ENCODE measurements at places on chromosomes 3 and 15.

- DNase-seq: no peak
Observed at GRCh38 chr15:96896766-96897165, 566.3 kb downstream of the NR2F2 start.

GRCh38 chr3:157442729-157443128 lies 6.1 kb downstream of the PTX3 start:
- DNase-seq: peak; percentile 55

GRCh38 chr15:77781151-77781945 lies 148.6 kb upstream of the LINGO1 start:
- no peak for DNase-seq

DNA sequence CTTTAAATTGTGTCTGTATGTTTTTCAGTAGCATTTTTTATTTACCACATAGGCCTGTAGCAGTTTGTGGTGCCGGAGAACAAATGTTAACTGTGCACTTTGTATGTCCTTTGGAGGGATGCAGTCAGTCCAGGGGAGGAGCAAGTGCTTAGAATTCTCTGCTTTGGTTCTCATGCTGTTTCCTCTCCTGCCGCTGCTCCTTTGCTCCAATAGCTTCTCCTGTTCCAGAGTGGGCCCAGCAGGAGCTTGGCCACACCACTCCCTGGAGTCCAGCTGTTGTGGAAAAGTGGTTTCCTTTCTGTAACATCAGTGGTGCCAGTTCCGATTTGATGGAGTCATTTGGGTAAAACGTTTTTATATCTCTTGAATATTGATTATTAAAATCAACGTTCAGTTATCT lies 16.6 kb downstream of the TICRR start:
- no peak for DNase-seq

- peak; percentile 33 for DNase-seq
Observed at GRCh38 chr3:113148284-113148683, 63.1 kb upstream of the BOC start.

GRCh38 chr3:173255555-173255954 lies 114.5 kb upstream of the SPATA16 start:
- DNase-seq: no peak

GRCh38 chr3:64945171-64945729 lies 257.4 kb upstream of the ADAMTS9 start:
- no peak for DNase-seq

DNA sequence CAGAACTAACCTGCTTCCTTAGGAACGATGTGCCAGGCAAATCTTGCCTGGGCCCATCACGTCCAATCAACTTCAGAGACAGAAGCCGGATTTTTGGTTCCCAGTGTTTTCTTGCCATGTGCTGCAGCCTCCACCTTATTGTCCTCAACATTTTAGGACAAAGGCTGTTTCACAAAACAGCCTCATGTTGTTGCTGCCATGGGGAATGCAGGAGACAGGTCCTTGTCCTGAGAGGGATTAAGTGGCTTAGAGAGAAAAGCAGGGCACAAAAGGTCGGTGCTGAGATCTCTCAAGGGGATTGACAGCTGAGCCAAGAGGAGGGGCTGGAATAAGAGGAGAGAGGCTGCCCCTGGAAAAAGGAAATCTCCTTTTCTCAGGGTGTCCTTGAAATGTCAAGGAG lies 11.3 kb upstream of the NMNAT3 start:
- DNase-seq: no peak

DNA sequence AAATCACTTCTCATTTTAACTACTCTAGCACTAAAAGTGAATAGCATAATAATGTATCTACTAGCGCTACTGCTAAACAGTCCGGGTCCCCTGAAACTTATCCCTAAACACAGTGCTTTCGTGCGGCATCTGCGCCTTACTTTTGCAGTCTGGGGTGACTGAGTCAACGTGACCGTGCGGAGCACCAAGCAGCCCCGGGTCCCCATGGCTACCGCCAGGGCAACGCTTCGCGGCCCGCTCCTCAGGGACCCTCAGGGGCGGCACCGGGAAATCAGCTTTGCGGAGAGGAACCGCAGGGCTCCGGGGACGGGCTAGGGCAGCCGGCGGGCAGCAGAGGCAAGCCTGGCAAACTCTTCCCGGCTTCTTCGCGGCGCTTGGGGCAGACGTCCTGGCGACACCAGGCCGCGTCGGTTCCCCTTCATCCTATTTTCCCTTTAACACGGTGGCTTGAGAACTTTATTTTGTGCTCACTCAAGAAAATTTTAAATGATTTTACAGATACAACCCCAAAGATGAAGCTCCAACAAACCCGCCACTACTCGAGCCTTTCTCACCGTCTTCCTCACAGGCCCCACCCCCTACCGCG lies 757 bp upstream of the DIPK2A start:
- DNase-seq: no peak

DNA sequence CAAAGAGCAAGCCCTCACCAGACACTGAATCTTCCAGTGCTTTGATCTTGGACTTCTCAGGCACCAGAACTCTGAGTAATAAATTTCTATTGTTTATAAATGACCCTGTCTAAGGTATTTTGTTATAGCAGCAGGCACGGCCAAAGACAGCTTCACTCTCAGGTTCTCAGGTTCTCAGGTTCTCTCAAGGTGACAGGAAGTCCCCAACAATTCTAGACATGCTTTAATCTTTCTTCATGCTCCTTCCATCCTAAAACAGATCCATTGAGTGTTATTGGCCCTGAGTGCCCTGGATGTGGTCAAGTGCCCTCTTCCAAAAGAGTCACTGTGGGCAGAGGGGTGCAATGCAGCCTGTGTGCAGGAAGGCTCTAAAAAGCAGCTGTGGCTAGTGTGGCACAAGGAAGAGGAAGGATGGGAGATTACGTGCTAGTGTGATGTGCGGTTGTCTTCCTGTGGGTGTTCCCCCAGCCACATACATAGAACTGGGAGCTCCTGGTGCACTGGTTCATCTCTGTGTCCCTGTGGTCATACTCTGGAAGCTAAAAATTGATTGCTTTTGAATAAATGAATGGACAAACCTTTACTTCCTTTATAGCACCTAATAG lies 11.0 kb upstream of the RAB7A start:
- no peak for DNase-seq

DNA sequence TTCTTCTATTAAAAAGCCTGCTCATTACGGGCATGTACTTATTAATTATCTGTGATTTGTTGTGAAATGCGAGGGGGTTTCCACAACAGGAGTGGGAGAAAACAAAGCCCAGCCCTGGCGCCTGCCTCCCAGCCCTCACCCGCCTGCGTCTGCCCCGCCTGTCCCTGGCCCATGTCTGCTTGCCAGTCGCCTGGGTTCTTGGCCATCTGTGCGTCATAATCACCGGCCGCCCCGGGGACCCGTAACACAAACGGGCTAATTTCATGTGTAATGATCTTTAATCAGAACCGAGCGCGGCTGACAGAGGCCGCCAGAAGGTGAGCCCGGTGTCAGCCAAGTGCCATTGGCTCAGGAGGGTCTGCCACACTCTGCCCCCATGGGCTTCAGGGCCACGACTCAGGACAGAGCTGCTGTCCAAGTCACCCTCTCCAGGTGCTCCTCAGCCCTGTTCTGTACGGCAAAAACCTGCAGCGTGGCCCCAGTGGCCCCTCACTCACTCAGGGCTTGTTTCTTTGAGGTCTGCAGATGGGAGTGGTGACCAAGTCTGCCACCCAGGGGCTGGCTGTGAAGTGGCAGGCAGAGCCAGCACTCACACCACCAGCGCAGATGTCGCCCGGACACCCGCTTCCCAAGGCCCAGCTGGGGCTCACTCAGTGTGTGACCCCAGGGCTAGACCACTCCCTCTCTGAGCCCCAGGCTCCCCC lies 28.8 kb upstream of the TMEM115 start:
- DNase-seq: no peak

DNA sequence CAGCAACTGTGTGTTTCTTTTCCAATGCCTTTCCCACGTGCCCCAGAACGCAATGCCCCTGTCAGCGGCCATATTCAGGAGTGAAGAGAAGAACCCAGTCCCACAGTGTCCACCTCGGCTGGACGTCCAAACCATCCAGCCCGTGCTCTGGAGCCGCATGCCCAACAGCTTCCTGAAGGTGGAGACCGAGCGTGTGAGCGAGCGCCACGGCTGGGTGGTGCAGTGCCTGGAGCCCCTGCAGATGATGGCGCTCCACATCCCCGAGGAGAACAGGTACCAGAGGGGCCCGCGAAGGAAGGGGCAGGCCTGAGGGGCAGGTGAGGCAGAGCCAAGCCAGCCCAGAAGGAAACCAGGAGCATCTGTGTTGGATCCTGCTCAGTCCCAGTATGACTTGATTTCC lies 308.1 kb upstream of the CHRM5 start:
- DNase-seq: no peak

DNA sequence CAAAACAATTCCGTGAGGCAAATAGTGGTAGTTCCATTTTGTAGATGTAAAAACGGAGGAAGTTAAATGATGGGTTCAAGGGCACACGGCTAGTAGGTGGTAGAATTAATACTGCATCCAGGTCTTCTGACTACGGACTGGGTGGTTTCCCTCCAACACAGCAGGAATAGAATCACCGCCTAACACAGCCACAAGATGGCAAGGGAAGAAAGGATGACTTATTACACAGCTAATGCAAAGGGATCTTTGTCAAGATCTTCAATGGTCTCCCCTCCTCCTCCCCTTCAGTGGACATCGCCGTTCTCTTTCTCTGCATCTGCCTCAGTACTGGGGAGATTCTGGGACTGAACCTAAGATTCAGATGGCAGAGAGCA lies 524 bp upstream of the TOPBP1 start:
- no peak for DNase-seq

DNA sequence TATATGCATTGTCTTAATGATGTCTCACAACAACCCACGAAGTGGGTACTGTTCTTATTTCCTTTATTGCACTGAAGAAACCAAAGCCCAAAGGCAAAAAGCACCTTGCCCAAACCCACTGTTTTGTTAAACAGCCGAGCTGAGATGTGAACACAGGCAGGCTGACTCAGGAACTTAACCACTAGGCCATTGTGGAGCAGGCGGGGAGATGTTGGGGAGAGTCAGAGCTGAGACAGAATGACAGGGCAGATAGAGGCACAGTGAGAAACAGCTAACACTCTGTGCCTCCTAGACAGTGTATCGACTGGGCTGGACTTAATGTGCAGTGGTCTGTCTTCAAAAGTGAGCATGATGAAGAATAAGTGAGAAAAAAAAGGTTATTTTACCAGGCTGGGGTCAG lies 56.5 kb downstream of the RPLP1 start:
- no peak for DNase-seq

GRCh38 chr3:71528816-71529215 lies 54.7 kb downstream of the FOXP1 start:
- no peak for DNase-seq

DNA sequence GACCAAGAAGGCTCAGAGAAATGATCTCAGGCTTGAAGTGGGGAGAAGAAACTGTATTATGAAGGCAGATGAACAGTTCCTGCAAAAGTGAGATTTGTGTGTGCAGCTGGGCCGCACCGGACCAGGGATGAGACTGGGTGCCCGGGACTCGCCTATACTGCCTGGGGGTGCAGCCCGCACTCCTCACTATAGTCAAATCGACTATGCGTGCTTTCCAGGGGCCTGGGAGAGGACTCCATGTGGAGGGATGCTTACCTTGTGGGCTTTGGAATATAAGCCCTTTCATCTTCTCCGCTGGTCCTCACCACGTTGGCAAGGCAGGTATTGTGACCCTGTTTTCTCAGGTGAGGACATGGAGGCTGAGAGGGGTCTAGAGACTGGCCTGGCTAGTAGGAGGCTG lies 32.9 kb upstream of the APOD start:
- no peak for DNase-seq

- DNase-seq: no peak
Observed at GRCh38 chr3:60343831-60344230, 907.4 kb downstream of the FHIT start.

- no peak for DNase-seq
Observed at GRCh38 chr3:174423936-174424335, 435.2 kb upstream of the NAALADL2 start.

- DNase-seq: no peak
Observed at GRCh38 chr15:63448266-63448665, 56.1 kb upstream of the USP3 start.

DNA sequence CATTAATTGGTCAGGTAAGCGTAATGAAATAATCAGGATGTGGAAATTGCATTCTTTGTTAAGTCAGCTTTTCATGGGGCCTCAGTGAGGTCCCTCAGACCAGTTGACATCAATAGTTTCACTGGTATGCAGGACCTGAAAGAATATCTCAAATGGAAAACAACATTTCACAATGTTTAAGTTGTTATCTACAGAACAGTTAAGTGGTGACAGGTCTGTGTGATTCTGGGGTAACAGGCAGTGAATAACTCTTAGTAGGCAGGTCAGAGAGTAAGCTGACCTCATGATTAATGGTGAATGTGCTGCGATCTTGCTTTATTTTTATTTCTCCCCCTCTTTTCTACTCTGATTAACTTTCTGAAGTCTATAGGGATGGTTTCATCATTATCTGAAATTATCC lies 28.9 kb upstream of the ACP3 start:
- DNase-seq: no peak

DNA sequence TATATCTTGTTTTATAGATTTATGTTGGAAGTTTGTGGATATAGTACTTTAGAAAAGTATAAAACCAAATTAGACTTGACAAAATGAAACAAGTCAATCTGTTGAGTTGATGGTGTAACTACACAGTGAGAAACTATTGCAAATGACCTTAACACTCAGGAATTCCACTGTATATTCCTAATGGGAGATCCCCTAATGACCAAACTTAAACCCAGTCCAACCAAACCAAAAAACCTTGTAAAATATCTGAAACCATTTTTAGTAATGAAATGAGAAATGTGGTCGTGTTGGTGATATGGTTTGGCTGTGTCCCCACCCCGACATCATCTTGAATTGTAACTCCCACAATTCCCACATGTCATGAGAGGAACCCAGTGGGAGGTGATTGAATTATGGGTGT lies 31.9 kb upstream of the ATP13A3 start:
- no peak for DNase-seq

DNA sequence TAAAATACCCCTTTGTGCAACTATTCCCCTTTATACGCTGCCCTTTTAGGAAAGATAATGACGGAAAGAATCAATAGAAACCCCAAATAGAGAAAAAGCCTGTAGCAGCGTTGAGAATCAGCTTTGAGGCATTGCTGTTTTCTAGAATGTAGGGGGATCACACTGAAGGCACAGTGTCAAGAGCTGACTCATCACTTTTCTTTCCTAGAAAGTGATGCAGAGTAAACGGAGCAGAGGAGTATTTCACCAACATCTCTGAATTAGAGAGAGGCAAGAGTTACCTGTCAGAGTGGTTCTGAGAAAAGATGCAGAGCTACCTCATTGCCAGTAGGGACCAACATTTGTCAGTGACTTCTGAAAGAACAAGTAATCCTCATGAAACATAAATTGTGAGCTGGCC lies 269.8 kb upstream of the TMC3 start:
- DNase-seq: no peak

- no peak for DNase-seq
Observed at GRCh38 chr15:61849447-61849846, 210.8 kb downstream of the VPS13C start.

DNA sequence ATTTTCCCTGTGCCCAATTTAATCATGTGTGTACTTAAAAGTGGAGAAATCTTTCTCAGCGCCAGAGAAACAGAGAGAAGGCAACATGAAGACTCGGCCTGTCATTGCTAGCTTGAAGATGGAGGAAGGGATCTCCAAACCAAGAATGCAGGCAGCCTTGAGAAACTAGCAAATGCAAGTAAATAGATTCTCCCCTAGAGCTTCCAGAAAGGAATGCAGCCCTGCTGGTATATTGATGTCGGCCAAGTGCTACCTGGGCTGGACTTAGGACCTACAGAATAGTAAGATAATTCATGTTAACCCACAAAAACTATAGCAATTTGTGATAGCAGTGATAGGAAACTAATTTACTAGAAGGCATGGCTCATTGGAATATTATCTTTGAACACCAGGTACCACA lies 150.9 kb upstream of the ABI3BP start:
- no peak for DNase-seq

Data from fibroblast of the conjunctiva (primary cell).